ENCODE measurements at places on chromosomes 2 and 18. TPM values are rescaled to one million over a fixed set of nuclear protein-coding genes. Genes with fewer than 3 reads are reported as not detected.

Gene FAM228A
- 0.81 TPM for total RNA-seq

- no peak overlapping the region for H3K27ac ChIP-seq
- H3K36me3 ChIP-seq = no peaks in the 10 kb centered on the region
- no peaks in the 10 kb centered on the region for H3K4me1 ChIP-seq
Measured at GRCh38 chr2:210366675-210367080, 51.7 kb upstream of the MYL1 start.

Gene LIPG
- total RNA-seq = not detected

GRCh38 chr2:165645930-165646831, 147.9 kb downstream of the GALNT3 start:
- no peaks in the 10 kb centered on the region for H3K36me3 ChIP-seq
- H3K4me3 ChIP-seq = no peak overlapping the region
- H3K27ac ChIP-seq = no peak overlapping the region
- no peaks in the 10 kb centered on the region for H3K4me1 ChIP-seq
- DNase-seq = no peak

Gene GKN1
- total RNA-seq = not detected

- H3K36me3 ChIP-seq = no peaks in the 10 kb centered on the region
- H3K27ac ChIP-seq = no peak overlapping the region
- no peak for DNase-seq
- no peaks in the 10 kb centered on the region for H3K4me1 ChIP-seq
Measured at GRCh38 chr2:238510911-238511613, 84.3 kb downstream of the ASB1 start.

DNA sequence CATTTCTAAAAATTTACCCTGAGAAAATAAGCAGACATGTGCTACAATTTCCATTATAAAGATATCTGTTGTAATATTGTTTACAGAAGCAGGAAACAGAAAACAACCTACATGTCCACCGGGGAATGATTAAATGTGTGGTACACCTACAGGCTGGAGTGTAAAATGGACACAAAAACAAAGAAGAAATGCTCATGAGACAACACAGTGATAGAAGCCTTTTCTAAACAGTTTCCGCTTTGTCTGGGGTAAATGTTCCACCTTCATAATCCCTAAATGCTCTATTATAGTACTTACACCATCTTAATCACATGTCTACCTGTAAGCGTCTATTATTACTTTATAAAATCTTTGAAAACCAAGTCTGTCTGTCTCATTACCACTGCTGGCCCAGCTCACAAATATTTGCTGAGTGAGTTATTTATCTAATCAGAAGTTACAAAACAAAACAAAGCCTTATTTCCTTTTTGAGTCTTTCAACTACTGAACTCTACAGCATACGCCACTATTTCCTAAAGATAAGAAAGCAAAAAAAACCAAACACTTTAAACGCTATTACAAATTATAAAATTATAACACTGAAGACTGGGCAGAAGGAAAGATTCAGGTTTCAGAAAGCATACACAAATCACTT, 95.3 kb downstream of the PIGN start:
- H3K4me1 ChIP-seq = peaks cover 17% of the 10 kb centered on the region
- H3K27ac ChIP-seq = no peak overlapping the region
- H3K4me3 ChIP-seq = no peak overlapping the region
- no peaks in the 10 kb centered on the region for H3K27me3 ChIP-seq

- no peak for DNase-seq
- H3K36me3 ChIP-seq = peaks cover 8% of the 10 kb centered on the region
- H3K27ac ChIP-seq = no peak overlapping the region
- H3K4me3 ChIP-seq = no peak overlapping the region
- H3K27me3 ChIP-seq = no peaks in the 10 kb centered on the region
Measured at GRCh38 chr2:160294339-160294803, 94.3 kb upstream of the ITGB6 start.

All from CD4-positive, alpha-beta memory T cell (primary cell).